Stimulated activated CD8-positive, alpha-beta memory T cell treated with anti-CD3 and anti-CD28 coated beads, Interleukin-15, amount 100 ng/mL, for 1 hour (primary cell): ENCODE measurements at places on chromosomes 2 and 18.
A peak's percentile ranks its signal among the peaks of the same experiment; 100 is the strongest.

- DNase-seq = no peak
These were observed at the start of gene SH3BP4 for GRCh38 chr2:234951664-234952269. SH3BP4 (plus strand) TSS chr2:234952017; CDS start chr2:235035003, 82,986 bp downstream.

DNA sequence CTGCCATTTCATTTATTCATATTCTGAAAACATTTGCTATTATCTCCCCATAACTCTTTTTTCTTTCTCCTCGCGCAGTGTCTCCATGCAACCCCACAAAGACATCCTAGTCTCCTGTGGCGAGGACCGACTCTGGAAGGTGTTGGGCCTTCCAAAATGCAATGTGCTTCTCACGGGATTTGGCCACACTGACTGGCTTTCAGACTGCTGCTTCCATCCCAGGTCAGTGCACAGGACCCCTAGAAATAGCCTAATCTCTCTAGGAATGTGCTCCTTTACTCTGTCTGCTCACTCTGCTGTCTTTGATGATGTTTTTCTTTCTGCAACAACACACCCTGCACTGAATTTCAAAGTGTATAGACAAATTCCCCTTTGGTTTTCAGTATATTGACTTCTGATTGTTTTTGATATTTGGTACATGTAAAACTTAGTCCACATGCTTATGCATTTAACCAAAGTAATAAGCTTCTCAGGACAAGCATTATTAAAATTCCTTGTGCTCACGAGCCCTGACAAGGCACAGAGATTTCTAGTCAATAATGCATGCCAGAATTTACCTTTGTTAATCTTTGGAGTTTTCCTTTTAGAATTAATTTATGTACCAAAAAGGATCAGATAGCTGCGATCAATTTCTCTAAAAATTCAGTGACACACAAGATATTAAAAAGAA lies 548.3 kb upstream of the VWC2L start:
- DNase-seq = no peak

GRCh38 chr2:128525653-128526052 lies 207.0 kb upstream of the HS6ST1 start:
- no peak for DNase-seq

DNA sequence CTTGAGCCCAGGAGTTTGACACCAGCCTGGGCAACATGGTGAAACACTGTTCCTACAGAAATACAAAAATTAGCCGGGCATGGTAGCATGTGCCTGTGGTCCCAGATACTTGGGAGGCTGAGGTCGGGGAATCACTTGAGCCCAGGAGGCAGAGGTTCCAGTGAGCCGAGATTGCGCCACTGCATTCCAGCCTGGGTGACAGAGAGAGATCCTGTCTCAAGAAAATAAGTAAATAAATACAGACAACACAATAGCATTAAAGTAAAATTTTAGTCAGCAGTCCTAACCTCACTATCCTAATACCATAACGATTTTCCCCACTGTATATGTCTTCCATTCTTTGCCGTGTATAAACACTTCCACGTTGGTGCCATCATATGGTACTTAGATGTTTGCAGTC lies 83.0 kb upstream of the MBOAT2 start:
- no peak for DNase-seq

- no peak for DNase-seq
These were observed 66.4 kb downstream of the CYB5A start for GRCh38 chr18:74225193-74225840.

DNA sequence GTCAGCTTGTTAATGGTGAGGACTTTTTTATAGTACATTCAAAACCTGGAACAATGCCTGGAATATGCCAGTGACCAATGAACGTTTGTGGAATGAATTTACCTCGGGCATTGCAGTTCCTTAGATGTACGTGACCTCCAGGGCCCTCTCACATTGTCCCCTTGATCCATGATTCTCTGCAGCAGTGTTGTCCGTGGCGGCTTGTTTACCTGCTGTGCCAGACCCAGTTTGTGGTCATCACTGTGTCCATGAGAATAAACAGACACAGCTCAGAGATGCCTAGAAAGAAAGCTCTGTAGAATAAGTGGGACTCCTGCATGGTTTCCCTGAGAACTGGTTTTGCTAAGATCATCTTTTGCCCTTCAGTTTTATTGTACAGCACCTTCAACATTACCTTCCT lies 1132.2 kb downstream of the DPP10 start:
- no peak for DNase-seq

DNA sequence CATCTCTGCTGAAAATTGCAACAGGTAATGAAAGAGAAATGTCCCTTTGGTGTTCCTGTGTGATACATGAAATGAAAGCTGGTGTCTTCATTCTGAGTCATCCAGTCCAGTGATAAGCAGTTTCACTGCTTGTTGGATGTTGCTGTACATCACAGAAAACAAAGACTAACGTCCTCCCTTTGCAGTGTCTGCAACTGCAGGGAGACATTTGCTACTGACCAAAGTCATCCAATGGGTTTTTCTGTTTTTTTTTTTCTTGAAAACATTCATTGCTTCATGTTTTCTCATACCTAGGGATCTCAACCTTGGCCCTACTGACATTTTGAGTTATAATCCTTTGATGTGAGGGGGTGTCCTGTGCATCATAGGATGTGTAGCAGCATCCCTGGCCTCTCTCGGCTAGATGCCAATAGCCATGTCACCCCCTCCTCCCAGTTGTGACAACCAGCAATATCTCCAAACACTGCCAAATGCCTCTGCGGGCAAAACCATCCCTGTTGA lies 63.6 kb upstream of the FZD5 start:
- no peak for DNase-seq

DNA sequence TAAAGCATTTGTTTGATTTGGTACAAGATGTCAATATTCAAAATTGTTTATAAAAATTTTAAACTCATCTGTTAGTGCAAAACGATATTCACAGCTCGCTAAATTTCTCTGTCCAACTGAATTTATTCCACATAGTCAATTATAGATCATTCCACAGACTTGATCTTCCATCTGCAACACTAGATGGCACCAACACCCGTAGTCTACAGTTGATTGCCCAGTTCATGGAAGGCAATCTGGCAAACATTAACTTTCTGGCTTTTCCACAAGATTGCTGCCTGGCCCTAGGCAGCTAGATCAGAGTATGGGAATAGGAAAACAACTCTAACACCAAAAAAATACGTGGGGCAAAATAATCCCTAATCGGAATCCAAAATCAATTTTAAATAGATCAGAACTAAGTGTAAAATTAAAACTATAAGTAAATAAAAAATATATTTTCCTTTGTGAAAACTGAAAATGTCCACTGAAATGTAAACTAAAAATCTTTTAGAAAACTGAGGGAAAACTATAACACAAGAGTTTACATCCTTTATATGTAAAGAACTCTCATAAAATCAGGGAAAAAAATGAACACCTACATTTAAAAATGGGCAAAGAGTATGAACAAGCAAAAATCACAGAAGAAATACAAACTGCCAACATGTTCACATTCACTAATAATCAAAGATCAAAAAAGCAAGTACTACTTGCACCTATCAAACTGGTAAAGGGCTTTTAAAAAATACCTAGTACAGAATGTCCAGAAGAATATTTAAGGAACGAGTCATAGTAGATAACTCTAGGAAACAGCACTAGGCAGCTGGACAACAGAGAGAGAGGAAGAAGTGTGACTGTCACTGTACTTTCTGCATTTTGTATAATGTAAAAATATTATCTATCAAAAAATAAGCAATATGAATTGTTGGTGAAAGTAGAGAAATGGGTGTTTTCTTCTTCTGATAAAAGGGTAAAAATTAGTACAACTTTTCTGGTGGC lies 35.0 kb downstream of the RTN4 start:
- peak; percentile 14 for DNase-seq

DNA sequence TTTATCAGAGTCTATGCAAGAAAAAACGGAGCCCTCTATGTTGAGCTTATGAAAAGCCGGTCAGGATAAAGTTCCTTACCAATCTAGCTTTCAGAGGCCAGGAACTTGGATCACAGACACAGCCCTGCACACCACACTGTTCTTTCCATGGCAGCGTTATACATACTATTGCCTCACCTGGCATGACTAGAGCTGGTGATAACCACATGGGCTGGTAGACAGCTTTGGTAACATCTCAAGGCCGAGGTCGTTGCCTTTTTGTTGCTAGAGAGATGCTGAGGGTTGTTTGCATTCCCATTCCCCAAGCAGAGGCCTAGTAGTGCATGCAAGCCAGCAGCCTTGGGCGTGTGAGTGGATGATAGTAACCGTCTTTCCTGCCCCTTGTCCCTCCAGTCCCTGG lies 78.0 kb downstream of the ITGB1BP1 start:
- no peak for DNase-seq

DNA sequence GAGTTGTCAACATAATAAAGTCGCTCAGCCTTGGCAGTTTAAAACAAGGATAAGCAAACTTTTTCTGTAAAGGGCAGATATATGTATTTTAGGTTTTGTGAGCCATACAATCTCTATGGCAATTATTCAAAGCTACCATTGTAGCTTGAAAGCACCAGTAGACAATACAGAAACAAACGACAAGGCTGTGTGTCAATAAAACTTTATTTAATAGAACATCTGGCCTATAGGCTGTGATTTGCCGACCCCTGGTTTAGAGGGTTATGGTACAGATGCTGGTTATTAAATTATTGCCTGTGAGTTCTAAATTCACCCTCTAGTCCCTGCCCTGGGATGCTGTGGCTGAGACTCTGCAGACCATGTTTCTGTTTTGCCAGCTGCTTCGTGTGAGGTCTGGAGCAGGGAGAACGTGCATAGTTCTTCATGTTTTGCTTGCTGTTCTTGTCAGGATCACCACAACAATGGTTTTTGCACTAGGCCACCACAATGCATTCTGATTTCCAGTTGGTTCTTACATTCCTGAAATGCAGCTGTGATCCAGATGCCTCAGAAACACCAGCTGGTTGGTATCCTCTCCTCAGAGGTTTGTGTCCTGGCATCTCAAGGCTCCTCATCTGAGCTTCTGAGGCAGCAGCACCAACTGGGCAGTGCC lies 46.6 kb downstream of the ICOS start:
- no peak for DNase-seq

- DNase-seq = no peak
These were observed 115.0 kb downstream of the GBX2 start for GRCh38 chr2:236052926-236053821.

DNA sequence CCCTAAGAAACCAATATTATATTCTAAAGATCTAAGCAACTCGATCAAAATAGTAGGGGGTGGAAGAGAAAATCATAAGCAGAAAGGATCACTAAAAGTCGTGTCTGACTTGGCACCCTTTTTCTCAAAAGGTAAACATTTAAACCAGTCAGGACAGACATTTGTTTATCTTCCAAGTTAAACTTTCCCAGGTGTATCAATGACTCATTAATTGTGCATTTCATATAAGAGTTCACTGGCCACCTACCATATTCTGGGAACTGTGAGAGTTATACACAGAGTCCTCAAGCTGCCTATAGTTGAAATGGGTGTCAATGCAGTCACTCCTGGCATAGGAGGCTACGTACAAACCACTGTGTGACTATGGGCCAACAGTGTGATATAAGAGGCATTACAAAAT lies 4.8 kb upstream of the ACVR1 start:
- no peak for DNase-seq

- no peak for DNase-seq
These were observed 170.0 kb downstream of the EPHA4 start for GRCh38 chr2:221402072-221402471.

DNA sequence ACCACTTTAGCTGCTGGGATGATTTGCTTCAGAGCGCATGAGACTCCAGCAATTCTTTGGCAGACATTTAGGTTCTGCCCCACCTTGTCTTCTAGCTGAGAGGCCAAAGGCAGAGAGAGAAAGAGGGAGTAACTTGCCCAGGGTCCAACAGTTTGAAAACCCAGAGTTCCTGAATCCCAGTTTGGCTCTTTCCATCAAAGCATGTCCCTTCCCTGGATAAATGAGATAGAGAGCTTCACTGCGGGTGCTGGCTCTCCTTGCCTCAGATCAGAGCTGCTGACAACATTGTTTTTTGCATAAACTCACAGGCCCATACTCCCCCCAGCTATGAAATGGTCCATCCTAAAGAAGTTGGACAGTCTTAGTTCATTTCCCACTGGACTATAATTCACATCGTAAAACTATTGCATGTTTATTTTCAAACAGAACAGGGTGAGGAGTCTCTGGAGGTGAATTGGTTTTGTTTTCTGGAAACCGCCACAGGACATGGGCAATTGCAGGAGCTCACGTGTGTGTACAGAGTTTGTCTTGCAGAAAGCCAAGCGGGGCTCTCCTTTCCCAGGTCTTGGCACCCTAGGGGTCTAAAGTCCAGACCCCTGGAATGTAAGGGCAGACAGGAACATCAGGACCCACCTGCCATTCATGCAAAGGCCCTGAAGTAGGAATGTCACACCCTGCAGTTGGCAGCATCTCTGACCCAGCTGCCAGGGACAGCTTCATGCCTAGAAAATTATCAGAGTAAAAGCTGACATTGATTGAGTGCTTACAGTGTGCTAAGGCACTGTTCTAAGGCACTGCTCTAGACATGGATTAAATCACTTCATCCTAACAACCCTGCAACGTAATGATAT lies 25.0 kb upstream of the SLC14A2 start:
- no peak for DNase-seq

GRCh38 chr18:76397631-76398030 lies 97.4 kb downstream of the ZNF516 start:
- no peak for DNase-seq

DNA sequence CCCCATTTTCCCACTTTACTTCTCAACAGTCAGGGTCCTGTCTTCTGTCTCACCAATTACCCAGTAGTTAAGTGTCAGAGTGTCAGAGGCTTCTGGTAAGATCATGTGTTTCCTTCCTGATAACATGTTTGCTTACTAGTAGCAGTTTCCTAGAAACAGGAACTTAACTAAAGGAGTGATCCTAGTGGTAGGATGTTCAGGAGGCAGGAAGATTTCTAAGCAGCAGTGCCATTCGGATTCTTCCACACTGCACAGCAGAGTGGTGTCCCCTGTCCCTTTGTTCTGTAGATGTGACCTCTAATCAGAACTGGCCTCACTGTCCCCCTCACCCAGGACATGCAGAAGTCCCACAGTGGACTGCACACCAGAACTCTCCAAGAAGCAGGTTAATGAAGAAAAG lies 221.8 kb upstream of the OSR1 start:
- no peak for DNase-seq

- no peak for DNase-seq
These were observed 78.0 kb downstream of the CRIM1 start for GRCh38 chr2:36433311-36434217.

DNA sequence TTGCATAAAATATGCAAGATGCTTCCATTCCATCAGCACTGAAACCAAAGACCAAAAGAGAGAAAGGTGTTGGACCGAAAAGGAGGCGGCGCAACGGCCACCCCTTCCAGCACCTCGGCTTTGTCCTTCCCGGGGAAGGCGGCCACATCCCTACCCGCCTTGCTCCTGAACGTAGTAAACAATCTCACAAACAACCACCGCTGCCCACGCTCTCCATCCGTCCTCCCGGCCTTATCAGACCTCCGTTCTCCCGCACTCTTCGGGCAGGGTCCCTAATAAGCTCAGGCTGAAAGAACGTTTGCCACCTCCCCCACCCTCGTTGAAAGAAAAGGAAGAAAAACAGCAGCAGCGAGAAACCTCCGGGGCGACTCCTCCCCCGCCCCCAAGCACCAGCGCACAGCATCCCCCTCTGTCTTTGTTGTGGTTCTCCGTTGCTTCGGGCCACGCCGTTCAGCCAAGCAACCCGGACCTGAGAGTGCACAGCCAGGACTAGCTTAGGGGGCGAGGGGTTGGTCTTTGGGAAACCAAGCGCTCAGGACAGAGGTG lies 4.4 kb downstream of the EVX2 start:
- DNase-seq = no peak
